Kidney tubule cell (primary cell): ENCODE measurements at places on chromosomes 2 and 18.
A peak's percentile ranks its signal among the peaks of the same experiment; 100 is the strongest.

- no peak for DNase-seq
Measured at GRCh38 chr2:127449898-127450297, 31.7 kb downstream of the PROC start.

GRCh38 chr2:28397043-28397381 lies 4.4 kb downstream of the FOSL2 start:
- peak; percentile 4 for DNase-seq

DNA sequence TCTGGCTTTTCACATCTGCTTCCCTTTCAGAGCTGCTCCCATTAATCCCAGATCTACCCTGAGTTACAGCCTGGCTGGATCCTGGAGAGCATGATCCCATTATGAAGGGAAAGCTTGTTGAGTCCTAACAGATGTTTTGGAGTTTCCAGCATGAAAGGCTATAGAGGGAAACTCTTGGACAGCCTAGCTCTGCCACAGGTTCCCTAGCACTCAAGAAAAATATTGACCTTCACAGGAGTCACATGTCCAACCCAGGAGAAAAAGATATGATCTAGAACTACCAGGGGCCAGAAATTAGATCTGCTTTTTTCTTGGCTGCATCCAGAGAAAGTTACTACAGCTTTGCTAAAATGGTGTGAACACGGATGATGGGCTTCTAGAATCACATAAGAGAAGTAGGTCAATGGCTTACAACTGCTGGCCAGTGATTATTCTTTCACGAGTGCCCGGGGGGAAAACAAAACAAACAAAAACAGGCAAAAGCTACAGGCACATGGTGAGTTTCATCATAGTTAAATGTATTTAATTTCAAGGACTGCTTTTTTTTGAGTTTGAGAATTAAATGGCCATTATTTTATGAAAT lies 15.9 kb downstream of the CCDC93 start:
- DNase-seq: no peak

DNA sequence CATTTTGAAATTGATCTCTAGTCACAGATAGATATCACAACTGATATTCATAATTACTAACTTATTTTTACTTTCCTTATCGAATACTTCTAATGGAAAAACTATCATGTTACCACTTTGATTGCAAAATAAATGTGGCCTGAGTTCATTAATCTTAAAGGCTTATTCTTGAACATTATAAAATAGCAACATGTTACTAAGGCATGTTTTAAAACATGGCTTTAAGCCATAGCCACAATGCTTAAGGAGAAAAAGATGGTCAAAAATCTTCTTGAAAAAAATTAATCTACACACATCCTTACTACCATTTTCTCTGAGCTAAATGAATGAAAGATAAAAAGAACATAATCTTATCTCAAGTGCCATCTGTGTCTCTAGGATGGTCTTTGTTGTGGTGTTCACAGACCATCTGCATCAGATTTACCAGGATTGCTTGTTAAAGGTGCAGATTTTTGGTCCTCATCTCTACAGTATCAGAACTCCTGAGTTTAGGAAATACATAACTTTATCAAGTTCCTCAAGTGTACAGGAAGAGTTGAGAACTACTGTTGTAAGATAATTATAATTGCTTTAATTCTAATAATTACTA lies 15.3 kb downstream of the MTX2 start:
- no peak for DNase-seq

DNA sequence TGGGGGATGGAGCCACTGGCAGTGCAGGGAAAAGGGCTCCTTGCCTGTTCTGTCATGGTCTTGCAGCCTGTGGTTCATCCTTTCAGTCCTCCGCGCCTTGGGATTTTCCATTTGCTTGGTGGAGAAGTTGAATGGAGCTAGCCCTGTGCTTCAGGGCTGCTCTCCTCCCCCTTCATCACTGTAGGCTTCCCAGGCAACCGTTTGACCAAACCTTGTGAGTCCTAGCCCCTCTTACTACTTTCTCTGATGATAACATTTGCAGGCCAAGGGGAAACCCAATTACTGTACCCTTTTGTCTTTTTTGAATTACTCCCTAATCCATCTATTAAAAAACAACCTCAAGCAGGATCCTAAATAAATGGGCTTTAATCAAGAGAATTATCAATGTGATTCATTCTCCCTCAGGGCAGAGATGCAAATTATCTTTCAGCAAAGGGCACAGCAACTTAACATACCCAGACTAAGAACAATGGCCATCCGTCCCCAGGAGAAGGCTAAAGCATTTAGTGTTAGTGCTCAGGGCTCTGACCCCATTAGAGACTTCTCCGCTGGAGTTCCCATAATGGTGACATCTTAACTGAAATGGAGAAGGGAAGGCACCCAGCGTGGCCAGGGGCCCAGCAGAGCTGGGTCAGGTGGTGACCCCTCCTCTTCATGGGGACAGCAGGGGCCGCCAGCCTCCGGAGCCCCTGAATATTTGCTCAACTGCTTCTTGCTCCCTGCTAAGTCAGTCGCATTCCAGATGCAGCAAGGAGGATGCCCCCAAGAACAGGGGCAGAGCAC lies 40.7 kb downstream of the RHOB start:
- DNase-seq: no peak

DNA sequence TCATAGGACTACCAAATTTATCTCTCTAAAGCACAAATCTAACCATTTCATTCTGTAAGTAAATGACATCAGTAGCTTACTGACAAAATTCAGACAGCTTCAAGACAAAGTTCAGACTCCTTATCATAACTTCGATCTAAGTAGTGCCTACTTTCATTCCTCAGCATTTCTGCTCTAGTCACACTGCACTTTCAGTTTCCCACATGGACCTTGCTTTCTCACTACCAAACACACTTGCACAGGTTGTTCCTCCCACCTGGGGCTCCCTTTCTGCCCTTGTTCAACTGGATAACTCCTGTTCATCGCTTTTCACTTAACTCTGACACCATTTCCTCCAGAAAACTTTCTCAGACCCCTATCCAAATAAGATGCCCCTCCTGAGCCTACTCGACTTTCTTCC lies 22.1 kb upstream of the CCDC150 start:
- DNase-seq: no peak

DNA sequence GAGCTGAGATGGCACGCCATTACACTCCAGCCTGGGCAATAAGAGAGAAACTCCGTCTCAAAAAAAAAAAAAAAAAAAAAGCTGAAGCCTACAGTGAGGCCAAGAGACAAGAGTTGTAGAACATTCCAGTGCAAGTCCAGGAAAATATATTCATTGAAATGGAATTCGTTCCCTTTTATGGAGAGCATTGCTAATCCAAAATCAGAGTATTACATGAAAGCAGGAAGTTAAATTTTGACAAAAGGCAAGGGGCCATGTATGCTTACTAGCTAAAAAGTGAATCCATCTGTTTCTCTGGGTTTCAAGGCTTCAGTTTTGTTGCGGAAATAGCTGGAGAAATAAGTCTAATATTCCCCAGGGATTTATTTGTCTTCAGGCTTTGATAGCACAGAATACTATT lies 471.7 kb downstream of the THSD7B start:
- DNase-seq: peak; percentile 66

GRCh38 chr2:13114391-13114790 lies 397.7 kb downstream of the TRIB2 start:
- DNase-seq: peak; percentile 23

DNA sequence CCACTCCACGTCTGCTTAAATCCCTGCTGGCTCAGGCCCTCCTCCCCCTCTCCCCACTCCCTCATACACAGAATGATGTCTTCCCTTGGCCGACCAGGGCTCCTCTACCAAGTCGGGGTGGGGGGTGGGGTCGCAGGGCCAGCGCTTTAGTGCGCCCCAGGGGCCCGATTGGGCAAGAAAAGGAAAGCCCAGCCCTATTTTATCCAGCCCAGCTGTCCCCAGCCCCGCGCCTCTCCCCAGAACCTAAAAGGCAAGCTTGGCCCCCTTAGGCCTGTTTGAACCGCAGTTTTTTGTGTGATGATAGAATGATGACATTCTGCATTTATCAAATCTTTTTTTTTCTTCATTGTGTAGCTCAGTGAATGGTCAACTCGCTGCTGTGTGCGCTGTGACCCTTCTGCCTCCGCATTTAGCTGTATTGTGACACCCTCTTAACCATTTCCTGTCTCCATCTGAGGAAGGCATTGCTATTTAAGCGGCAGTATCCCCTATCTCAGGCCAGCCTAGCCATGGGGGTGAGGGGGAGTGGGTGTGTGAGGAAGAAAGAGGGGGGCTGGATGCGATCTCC lies 231.4 kb downstream of the HAUS1 start:
- no peak for DNase-seq

- DNase-seq: no peak
Measured at GRCh38 chr2:112433932-112434730, 686 bp upstream of the RGPD8 start.

- DNase-seq: peak; percentile 10
Measured at GRCh38 chr2:186484062-186484735, 1.9 kb upstream of the ZC3H15 start.

DNA sequence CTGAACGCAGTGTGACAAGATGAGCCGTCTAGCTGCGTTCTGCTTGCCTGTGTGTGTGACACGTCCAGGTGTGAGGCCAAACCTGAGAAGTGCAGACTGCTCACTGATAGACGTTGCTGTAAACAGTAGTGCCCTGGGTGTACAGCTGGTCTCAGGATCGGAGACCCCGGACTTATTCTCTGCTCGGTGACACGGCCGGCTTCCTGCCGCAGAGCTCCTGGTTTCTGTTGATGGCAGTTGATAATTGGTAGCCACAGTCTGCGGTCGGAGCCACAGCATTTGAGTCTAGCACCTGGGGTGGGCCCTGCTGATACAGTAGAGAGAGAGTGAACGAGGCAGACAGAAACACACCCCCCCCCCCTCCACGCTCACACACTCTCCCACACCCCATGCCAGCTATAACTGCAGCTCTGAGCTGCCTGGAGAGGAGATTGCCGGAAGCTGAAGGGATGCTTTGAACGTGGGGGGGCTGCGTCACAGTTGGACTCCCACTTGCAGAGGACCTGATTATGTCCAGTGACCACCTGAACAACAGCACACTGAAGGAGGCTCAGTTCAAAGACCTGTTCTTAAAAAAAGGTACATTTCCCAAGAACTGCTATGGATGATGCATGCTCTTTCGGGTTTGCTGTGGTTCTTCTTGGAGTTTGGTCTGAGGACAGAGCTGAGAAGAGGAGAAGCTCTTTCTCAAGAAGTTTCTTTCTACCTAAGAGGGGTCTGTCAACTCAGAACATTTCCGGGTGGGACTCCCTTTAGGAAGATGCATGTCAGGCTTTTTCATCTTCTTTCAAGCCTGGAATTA lies 114.0 kb downstream of the FAM210A start:
- no peak for DNase-seq

DNA sequence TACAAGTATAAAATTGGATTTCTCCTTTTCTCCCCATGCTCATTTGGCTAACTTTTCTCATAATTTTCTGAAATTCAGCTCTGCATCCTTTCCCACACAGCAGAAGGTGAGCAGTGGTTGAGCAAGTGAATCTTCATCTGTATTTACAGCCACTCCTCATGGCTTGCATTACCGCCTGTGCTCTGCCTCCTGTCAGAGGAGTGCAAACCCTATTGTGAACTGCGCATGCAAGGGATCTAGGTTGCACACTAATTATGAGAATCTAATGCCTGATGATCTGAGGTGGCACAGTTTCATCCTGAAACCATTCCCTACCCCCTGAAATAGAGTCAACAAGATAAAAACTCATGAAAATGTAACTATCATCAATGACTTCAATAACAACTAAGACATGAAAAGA lies 20.0 kb downstream of the ME2 start:
- no peak for DNase-seq

DNA sequence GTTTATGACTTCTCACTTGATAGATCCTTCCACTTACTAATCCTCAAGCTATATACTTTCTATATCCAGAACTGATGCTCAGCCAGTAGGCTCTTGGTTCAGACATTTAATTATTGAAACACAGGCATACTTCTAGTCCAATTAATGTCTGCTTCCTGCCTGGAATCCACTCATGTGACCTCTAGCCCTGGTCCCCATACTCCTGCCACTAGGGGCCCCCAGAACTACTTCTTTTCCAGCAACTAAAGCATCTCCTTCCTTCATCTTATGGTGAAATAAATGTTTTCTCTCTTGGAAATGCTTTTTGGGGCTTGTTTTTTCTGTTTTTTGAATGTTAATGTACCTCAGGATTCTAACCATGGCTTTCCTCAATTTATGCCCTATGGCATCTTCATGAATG lies 527.6 kb downstream of the SATB2 start:
- DNase-seq: peak; percentile 3

GRCh38 chr2:24742730-24743129 lies 50.5 kb downstream of the PTRHD1 start:
- no peak for DNase-seq

DNA sequence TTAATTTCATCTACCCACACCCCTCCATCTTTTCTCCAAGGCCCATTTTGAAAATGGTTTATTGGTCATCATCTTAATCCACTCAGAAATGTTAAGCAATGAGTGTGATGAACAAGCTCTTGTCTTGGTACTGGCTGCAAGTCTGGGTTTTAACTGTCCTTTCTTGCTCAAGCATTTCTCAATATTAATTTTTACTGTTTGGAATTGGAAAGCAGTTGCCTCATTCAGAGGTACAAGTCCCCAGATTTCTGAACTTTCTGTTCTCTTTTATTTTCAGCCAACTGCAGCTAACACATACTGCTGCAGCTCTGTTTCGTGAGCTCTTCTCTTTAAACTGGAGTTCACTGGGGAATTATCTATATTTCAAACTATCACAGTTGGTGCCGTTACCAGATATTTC lies 99.4 kb upstream of the TEX51 start:
- no peak for DNase-seq

DNA sequence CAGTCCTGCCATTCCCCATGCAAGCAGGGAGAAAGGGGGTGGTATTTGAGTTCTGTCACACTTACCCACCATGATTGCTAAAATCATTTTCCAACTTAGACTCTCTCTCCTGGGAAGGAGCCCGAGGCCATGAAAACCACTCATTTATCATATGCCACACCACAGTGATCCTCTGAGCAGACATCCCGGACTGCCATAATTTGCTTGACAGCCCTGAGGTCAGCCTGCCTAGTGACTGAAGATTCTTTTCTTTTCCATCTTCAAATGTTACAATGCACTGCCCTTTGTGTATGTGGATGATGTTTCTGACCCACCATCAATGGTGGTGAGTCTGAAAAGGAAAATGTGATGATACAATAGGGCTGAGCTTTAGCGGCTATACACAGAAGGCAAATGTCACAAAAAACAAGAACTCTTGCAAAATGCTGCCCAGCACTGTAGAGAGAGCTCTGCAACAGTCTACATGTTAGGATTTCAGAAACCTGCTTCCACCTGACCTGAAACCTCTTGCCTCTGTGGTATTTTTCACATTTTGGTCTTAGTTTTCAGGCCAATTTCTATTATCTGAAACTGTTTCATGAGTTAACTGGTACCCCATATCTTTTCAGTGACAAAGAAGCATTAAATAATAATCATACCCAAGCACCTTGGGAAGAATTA lies 272.8 kb downstream of the ZNF385B start:
- DNase-seq: no peak

DNA sequence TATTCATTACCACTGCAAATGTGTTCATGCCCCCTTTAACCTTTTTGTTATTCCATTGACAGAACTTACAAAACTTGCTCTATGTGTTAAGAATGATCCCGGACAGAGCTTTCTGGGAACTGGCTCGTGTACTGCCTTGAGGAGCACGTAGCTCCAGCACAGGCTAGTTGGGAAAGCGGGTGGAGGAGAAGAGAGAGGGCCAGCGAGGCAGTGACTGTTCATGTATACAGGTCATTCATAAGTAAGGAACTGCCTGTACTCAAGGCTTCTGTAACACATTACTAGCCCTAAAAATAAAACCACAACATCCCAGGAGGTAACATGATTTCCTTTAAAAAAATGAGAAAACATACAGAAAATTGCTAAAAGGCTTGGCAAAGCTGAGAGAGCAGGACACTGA lies 109.0 kb downstream of the STK39 start:
- DNase-seq: peak; percentile 42
